ENCODE measurements at places on chromosomes 6 and 20. TPM values are rescaled to one million over a fixed set of nuclear protein-coding genes. Genes with fewer than 3 reads are reported as not detected.

Gene GSTA3
- total RNA-seq, result not detected

Gene NINL
- 8.7 TPM for total RNA-seq

DNA sequence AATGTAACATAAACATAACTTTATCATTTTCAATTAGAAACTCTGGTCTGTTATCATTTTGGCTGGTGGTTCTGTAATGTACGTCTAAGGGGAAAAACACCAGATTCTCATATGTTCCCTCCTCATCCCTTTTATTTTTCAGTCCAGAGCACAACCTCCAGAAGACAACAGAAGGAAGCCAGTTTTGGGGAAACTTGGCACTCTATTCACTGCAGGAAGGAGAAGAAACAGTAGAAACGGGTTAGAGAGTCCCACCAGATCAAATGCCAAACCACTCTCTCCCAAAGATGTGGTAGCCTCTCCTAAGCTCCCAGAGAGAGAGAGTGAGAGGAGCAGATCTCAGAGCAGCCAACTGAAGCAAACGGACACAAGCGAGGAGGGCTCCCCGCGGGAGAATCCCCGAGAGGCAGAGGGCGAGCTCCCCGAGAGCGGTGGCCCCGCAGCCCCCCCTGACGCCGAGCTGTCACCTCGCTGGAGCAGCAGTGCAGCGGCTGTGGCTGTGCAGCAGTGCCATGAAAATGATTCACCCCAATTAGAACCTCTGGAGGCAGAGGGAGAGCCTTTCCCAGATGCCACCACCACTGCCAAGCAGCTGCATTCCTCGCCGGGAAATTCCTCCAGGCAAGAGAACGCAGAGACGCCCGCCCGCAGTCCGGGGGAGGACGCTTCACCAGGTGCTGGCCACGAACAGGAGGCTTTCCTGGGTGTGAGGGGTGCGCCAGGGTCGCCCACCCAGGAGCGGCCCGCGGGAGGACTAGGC lies 117.8 kb downstream of the RTN4IP1 start:
- no peak for DNase-seq

- no peak for DNase-seq
These were observed 19.0 kb upstream of the SERINC3 start for GRCh38 chr20:44540834-44541233.

DNA sequence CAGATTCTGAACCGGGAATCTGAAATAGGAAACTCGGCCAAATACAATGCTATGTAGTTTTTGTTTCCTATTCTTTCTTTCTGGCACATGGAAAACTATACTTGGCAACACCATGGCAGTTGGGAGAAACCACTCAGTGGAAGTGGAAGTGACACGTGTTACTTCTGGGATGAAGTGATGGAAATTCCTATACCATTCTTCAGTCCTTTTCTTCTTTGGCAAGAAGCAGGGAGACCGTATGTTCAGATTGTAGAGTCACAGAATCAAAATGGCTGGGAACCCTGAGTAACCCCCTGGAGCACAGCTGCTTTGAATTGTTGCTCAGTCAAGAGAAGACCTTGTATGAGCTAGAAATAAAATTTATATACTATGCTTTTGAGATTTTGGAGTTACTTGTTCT lies 18.8 kb upstream of the TINAG start:
- DNase-seq, result no peak

Gene ENPP5
- total RNA-seq, result 9.6 TPM

GRCh38 chr6:156193381-156193780 lies 583.8 kb upstream of the ARID1B start:
- DNase-seq, result no peak

Gene SMLR1
- total RNA-seq, result not detected

Measured in tongue (tissue), 3 donors.